ENCODE measurements at places on chromosomes 16 and 17. TPM values are rescaled to one million over a fixed set of nuclear protein-coding genes. Genes with fewer than 3 reads are reported as not detected.

DNA sequence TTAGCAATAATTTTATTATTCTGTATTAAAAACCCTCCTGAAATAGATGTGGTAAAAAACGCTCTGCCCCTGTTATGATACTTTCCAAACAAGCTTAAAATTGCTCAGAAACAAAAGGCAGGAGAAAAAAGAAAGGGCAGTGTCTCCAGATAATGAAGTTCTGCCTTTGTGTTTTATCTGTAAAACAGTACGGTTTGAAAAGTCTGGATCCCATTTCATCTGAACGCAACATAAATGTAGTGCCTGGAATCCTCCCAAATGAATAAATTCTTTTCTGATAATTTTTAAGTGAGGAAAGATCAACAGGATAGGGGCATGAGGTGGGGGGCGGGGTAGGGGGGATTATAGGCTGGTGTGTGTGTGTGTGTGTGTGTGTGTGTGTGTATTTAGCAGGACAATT lies 87.5 kb upstream of the SOX9 start:
- H3K27me3 ChIP-seq: peaks cover 11% of the 10 kb centered on the region
- H3K4me3 ChIP-seq: no peak overlapping the region

GRCh38 chr16:74111456-74111982 lies 185.1 kb upstream of the PSMD7 start:
- no peak overlapping the region for H3K27ac ChIP-seq
- peaks cover 4% of the 10 kb centered on the region for H3K4me1 ChIP-seq
- peaks cover 4% of the 10 kb centered on the region for H3K27me3 ChIP-seq
- peak; percentile 13 for DNase-seq
- no peak overlapping the region for H3K4me3 ChIP-seq

GRCh38 chr17:65362826-65363225 lies 198.6 kb downstream of the AXIN2 start:
- H3K27ac ChIP-seq: no peak overlapping the region
- H3K36me3 ChIP-seq: no peaks in the 10 kb centered on the region

DNA sequence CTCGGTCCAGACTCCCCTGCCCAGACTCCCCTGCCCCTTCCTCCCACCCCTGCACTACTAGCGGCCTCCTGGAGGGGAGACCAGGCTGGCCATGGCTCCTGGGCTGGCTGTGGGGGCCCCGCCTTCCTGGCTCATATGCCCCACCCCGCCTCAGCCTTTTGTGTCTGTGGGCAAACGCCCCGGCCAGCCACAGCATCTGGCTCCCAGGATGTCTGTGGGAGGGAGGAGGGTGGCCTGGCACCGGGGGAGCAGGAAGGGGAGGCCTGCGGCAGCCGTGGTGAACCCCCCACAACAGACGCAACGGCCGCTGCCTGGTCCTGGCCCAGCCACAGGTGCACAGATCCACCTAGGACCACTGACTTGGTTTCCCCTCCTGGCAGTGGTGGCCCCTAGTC lies 32.9 kb downstream of the BAHCC1 start:
- H3K4me3 ChIP-seq: no peak overlapping the region
- H3K4me1 ChIP-seq: peaks cover 6% of the 10 kb centered on the region
- no peaks in the 10 kb centered on the region for H3K36me3 ChIP-seq
- H3K27me3 ChIP-seq: peaks cover 16% of the 10 kb centered on the region
- no peak overlapping the region for H3K27ac ChIP-seq
- DNase-seq: no peak

GRCh38 chr16:88803264-88803987 lies at the start of gene CDT1:
TSS of gene CDT1 (plus strand) at chr16:88803789. CDS start at chr16:88803832, 43 bp downstream.
- DNase-seq: peak; percentile 90
- peak within 1 kb of the TSS; percentile 94 for H3K27ac ChIP-seq
- no peaks in the 10 kb centered on the region for H3K27me3 ChIP-seq
- peaks cover 24% of the 10 kb centered on the region for H3K4me1 ChIP-seq
- H3K4me3 ChIP-seq: peak within 1 kb of the TSS; percentile 83

The PHF12 gene
- 48.6 TPM for total RNA-seq

The TAOK1 gene
- 29.9 TPM for total RNA-seq

The UBE2G1 gene
- total RNA-seq: 51.0 TPM

The PYDC1 gene
- not detected for total RNA-seq
